ENCODE measurements at places on chromosomes 2 and 18.

DNA sequence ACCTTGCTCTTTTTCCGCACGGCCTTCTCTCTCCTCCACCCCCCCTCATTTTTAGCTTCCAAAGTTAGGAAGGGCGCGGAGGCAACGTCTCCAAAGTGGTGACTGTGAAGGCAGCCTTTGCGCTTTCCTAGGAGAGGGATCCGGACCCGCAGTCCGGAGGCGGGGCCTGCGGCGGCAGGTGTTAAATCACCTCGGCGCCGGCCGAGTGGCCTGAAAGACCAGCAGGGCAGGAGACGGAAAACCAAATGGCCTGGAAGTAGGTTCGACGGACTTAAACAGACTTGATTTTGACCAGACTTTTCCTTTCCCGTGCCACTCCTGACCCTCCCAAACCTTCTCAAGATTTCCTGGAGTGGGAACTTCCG, 615 bp downstream of the GORASP2 start:
- DNase-seq = no peak

DNA sequence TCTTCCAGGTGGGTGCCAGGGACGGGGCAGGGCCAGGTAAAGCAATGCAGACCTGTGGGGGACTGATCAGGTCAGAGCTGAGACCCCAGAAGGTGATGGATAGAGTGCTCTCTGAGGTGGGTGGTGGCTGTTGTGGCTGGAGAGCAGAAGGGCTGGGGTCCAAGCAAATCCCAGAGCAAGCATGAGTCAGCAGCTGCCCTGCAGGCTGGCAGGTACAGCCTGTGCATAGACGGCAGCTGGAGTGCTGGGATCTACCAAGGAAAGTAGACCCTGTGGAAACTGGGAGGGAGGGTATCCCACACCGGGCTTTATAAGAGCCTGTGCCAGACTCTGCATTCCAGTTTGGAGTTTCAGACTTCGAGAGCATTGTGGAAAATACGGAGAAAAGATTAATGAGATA, 663 bp downstream of the TRIM54 start:
- DNase-seq = no peak

DNA sequence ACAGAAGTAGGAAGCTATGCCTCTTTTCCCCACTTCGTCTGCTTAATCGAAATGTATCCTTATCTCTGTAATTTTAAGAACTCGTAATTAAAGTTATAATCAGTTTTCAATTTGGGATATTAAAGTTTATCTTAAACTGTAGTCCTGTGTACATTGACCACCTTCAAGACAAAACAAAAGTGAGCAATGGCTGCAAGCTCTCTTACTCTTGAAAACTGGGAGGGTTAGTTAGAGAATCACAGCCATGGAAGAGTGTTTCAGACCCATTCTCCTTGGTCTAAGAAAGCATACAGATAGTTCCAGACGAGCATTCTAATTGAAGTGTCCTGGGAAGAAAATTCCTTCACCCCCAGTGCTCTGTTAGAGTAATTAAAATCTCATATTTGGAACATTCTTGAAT, 2.0 kb downstream of the KCMF1 start:
- DNase-seq = no peak

DNA sequence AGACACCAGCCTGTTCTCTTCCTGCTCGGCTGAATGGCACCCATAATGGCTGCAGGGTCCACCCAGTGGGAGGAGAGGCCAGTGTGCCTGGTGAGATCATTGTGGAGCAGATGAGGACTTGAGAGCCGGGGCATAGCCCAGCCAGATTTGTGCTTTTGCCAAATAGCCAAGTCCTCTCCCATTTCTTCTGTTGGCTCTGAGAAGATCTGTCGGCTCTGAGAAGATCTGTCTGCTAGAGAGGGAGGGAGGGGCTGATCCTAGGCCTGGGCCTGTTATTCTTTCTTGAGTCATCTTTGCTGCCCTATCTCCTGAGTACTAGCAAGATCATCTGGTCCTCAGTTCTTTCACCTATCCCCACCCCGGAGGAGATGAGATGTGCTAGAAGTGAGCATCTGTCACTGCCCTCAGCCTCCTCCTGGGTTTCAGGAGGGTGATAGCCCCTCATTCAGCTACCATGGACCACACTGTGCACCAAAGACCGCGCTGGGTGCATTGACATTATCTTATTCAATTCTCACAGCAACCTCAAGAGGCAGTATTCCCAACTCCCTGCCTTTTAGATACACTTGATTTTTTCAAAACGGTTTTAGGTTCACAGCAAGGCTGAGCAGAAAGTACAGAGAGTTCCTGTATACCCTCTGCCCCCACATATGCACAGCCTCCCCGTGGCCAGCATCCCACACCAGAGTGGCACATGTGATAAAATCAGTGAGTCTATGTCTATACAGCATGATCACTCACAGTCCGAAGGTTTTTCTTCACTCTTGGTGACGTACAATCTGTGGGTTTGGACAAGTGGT, 98.6 kb downstream of the CAPN13 start:
- no peak for DNase-seq

Measured in cerebellar nuclear complex (tissue), 1 donor.